ENCODE measurements at places on chromosomes 1 and 21.

DNA sequence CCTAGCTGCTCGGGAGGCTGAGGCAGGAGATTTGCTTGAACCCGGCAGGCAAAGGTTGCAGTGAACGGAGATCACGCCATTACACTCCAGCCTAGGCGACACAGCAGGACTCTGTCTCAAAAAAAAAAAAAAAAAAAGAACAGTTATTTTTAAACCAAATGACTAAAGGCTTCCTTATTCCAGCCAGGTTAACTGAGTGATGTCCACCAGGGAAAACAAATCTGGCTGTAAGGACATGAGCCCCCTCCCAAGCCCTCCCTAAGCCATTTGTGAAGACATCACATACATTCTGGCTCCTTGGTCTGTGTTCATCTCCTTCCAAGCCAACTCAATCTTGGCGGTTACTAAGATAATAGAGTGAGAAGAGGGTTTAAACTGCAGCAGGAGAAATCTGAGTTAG is 8.2 kb downstream of the TMCC2 start:
- no peak for DNase-seq

GRCh38 chr21:18443701-18444100 is 40.1 kb upstream of the TMPRSS15 start:
- DNase-seq, result no peak

DNA sequence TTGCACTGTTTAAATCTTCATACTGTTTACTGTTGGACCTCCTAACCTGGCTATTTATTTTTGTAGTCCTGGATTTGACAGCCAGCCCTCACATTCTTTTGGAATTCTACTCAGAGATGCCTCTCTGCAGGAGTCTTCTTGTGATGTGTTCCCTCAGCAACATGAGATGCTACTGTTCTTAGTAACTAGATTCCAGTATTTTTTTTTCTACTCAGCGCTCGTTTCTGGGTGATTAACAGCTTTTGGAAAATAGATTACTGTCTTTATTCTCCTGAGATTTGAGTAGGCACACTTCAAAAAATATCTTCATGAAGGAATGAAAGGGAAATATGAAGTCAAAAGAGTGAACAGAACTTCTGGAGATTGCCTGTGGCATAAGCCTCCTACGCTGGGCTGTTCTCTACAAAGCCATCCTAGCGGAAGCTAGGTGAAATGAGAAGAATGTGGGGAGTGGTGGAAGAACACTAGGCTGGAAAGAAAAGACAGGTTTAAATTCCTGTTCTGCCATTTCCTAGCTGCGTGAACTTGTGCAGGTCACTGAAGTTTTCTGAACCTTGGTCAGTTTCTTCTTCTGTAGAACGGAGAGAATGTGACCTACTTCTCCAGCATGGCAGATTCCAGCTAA is 75.9 kb downstream of the LRRC8C start:
- no peak for DNase-seq

DNA sequence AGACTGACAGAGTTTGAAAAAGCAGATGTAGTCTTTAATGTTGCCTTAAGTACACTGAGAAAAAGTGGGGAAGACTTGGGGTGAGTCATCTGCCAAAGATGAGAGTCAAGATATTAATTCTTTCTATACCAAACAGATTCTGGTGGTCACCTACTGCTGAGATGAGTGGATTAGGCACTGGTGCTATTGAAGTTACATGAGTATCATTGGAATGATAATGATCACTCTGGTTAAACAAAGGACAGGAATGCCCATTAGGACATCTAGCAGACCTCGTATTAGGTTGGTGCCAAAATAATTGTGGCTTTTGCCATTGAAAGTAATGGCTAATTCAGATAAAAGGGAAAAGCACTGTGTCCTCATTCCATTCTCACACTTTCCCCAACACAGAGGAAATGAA is 1588.9 kb downstream of the KCNT2 start:
- no peak for DNase-seq

DNA sequence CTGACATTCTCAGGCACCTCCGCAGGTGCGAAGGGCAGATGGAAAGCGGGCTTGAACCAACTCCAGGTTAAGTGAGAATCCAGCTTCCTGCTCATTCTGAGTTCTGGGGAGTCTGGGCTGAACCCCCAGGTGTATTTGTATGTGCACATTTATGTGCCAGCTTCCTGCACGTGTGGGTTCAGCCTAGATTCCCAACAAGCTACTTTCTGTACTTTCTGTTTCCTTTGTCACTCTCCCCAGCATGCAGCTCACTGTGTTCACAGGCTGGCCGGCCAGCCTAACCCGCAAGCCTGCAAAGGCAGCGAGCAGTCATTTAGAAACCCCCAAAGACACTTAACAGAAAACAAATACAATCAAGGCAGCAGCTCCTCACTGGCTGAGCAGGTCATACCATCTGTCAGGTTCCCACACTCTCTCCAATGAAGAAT is 1.3 kb upstream of the IL19 start:
- DNase-seq, result peak; percentile 64

GRCh38 chr1:147252540-147252939 is 10.1 kb downstream of the CHD1L start:
- no peak for DNase-seq

- DNase-seq, result no peak
Observed at GRCh38 chr1:184915463-184916090, 58.7 kb downstream of the NIBAN1 start.

- DNase-seq, result no peak
Observed at GRCh38 chr1:209202830-209203532, 380.5 kb upstream of the CAMK1G start.

DNA sequence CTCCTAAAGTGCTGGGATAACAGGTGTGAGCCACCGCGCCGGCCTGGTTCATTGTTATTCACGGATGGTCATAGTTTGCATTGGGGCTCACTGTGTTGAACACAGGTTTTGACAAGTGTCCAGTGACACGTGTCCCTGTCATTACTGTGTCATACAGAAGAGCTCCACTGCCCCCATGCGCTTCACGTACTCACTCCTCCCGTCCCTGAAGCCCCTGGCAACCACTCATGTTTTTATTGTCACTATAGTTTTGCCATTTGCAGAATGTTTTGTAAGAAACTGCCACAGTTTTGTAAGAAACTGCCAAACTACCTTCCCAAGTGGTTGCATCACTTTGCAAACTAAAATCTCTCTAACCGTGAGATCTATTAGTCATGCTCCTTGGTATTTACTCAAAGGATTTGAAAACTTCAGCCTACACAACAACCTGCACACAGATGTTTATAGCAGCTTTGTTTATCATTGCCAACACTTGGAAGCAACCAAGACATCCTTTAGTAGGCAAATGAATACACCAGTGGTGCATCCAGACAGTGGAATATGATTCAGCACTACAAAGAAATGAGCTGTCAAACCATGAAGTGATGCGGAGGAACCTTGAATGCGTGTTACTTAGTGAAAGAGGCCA is 163.2 kb upstream of the COL6A1 start:
- DNase-seq, result no peak

DNA sequence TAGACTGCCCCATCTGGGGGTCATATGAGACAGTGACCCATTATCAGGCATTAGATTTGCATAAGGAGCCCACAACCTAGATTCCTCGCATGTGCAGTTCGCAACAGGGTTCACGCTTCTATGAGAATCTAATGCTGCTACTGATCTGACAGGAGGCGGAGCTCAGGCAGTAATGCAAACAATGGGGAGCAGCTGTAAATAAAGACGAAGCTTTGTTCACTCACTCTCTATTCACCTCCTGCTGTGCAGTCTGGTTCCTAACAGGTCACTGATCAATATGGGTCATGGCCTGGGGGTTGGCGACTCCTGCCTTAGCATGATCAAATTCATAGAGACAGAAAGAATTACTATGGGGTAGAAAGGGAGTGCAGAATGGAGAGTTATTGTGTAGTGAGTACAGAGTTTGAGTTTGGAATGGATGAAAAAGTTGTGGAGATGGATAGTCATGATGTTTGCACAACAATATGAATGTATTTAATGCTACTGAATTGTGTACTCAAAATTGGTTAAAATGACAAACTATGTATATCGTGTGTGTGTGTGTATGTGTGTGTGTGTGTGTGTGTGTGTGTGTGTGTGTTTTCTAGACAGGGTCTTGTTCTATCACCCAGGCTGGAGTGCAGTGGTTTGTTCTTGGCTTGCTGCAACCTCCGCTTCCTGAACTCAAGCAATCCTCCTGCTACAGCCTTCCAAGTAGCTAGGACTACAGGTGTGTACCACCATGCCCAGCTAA is 42.2 kb downstream of the BTF3L4 start:
- no peak for DNase-seq

DNA sequence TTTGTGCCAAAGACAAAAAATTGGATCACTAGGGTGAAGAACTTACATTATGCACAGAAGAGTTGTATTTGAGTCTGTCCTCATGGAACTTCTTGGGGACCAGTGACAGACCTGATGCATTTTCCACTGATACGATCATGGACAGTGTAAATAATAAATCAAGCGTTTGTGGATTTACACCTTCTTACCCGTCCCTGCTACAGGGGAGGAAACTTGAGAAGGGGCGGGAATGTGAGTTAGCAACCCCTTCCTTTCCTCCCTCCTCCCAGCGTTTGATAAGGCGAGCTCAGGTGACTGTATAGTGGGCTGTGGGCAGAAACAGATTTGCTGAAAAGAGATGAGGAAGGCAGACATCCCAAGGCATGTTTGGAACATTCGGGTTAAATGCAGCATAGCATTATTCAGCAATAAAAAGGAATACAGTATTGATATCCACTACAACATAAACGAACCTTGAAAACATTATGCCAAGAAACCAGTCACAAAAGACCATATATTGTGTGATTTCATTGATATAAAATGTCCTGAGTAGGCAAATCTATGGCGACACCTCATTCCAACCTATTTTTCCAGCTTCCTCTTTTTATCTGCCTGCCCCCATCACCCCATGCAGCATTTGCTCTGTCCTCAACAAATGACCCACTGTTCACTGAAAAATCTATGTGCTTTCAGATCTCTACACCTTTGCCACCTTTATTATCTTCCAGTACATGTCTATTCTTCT is 128.7 kb downstream of the ZZZ3 start:
- no peak for DNase-seq
